Fibroblast of pulmonary artery (primary cell): ENCODE measurements at places on chromosomes 1 and 21.

DNA sequence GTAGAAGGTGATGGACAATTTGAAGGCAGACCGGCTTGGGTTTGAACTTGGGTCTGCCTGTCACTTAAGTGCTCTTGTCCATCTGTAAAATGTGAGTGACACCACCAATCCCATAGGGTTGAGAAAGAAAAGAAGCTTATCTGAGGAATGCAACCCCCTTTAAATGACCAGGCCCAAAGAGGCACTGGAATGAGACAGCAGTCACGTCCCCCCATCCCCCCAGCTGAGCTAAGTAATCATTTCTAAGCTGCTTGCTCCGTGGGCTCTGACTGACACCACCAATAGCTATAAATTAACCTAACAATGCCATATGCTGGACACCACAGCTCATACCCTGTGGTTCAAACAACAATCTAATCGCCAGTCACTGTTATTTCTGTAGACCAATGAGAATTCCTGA, 15.1 kb downstream of the LCA5L start:
- DNase-seq = no peak

DNA sequence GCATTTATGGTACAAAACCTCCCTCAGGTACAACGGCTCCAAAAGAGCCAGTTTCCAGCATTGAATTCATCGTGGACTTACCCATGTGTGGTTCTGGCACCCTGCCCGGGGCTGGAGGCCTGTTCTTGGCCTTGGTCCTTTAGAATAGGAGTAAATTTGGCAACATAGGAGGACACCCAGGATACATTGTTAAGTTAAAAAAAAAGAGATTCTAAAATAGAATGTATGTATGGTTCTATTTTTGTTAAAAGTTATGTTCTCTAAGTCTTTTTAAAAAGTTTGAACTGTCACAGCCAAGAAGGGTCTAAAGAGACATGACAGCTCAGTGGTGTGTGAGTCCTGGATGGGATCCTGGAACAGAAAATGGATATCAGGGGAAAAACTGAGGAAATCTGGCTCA, 25.9 kb downstream of the EPHX1 start:
- peak; percentile 82 for DNase-seq

DNA sequence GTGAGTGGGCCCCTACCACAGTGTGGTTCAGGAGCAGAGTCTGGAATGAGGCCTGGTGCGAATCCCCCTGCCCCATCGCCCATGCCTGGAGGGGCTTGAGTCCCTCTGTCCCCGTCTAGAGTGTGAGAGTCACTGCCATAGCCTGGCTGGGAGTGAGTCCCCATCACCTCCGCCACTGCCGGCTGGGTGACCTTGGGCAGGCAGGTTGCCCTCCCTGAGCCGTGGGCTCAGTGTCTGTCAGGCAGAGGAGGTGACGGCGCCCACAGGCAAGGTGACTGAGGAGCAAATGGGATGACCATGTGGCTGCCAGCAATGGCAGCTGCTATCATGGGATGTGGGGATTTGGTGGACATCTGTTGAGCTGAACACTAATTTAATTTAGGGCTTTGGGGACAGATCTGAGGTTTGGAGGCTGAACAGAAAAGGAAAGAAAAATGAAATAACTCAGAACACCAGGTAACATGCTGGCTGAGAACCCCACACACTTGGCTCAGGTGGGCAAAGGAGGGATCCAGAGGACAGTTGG, 38.1 kb upstream of the GPR153 start:
- no peak for DNase-seq

GRCh38 chr1:235917267-235917811, 50.6 kb upstream of the LYST start:
- DNase-seq = peak; percentile 99

DNA sequence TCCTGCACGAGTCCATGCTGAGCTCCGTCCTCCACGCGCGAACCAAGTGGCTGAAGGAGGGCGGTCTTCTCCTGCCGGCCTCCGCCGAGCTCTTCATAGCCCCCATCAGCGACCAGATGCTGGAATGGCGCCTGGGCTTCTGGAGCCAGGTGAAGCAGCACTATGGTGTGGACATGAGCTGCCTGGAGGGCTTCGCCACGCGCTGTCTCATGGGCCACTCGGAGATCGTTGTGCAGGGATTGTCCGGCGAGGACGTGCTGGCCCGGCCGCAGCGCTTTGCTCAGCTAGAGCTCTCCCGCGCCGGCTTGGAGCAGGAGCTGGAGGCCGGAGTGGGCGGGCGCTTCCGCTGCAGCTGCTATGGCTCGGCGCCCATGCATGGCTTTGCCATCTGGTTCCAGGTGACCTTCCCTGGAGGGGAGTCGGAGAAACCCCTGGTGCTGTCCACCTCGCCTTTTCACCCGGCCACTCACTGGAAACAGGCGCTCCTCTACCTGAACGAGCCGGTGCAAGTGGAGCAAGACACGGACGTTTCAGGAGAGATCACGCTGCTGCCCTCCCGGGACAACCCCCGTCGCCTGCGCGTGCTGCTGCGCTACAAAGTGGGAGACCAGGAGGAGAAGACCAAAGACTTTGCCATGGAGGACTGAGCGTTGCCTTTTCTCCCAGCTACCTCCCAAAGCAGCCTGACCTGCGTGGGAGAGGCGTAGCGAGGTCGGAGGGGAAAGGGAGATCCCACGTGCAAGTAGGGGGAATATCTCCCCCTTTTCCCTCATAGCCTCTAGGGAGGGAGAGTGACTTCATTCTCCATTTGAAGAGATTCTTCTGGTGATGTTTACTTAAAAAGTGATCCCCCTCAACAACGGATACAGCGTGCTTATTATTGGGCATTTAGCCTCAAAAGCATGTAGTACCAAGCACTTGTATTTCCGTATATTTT, 991 bp downstream of the PRMT6 start:
- peak; percentile 54 for DNase-seq
